ENCODE measurements at places on chromosomes 11 and 22.

GRCh38 chr11:8218840-8219239 is 44.8 kb downstream of the LMO1 start:
- DNase-seq, result no peak

- DNase-seq, result no peak
Measured at GRCh38 chr11:36792996-36793914, 195.2 kb upstream of the RAG2 start.

DNA sequence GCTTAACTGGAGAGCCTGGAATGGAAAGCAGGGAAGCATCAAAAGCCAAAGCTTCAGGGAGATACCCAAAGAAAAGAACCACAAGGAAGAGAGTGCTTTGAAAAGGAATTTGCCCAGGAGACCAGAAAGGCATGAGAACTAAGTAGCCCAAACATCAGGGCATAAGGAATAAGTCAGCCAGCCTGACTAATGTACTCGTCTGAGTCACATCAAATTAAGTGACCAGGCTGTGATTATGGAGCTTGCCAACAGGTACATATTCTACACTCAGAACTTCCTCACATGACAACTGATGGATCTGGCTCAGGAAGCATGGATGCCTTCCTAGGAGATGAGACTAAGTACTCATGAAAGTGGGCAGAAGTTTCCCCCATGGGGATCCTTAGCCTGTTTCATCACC is 366.7 kb downstream of the BUD13 start:
- DNase-seq, result no peak

- DNase-seq, result no peak
Measured at GRCh38 chr11:110629594-110629993, 82.6 kb downstream of the ARHGAP20 start.

GRCh38 chr11:122796128-122796717 is 42.1 kb upstream of the CRTAM start:
- DNase-seq, result peak; percentile 50

- DNase-seq, result no peak
Measured at GRCh38 chr22:44316393-44317122, 3.8 kb upstream of the SHISAL1 start.

GRCh38 chr11:23947883-23948282 is 549.0 kb upstream of the LUZP2 start:
- no peak for DNase-seq

DNA sequence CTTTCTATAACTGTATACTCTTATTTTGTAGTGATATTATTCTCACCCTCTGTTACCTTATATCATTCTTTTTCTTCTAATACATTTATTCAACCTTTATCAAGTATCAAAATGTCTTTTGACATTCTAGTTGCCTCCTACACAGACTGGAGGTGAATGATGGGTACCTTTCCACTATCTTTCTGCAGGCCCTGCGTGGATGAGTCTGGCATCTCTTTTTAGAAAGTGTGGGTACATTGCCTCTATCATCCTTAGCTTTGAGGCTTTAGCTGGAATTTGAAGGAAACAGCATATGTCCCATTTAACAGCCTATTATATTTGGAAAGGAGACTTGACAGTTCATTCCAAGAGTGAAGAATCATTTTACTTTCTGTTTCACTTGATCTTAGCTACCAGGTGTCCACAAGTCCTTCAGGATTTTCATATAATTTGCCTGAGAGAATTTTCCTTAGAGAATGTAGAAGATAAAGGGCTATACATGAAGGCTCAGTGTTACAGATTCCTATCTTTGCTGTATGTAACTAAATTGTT is 192.0 kb downstream of the CWF19L2 start:
- DNase-seq, result no peak
